Hematopoietic multipotent progenitor cell (in vitro differentiated cells): ENCODE measurements at places on chromosomes 4 and X.

- no peak for DNase-seq
Observed at GRCh38 chrX:38890326-38890725, 89.1 kb downstream of the MID1IP1 start.

DNA sequence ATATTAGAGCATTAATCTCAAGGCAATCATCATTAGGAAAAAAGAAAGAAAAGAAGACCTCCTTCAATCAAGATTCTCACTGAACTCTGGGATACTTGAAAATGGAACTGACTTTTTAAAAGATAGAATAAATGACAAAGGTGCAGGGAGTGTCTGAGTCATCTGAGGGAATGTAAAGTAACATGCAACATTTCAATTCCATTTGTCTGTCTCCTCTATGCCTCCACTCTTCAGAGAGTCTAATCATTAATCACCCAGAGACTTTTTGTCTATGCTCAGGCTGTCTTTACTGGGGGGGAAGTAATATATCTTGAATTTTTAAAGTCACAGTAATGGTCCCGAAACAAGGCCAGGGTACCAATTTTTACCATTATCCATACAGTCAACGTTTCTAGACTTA, 55.0 kb upstream of the PACRGL start:
- no peak for DNase-seq

DNA sequence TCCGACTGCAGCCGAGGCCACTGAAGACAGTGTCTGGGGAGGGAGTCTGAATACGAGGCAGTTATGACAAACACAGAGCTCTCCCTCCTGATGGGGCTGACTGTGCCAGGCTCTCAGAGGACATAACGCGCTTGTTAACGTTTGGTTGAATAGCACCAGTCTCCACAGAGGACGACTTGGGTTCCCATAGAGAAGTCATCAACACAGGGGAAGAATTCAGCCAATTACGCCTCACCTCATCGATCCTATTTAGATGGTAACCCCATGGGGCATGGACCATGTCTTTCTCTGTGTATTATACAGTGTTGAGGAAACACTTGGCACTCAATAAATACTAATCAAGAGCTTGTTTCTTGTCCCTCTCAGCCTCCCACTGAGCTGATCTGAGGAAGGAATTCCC, 642.6 kb upstream of the LCORL start:
- DNase-seq, result no peak

DNA sequence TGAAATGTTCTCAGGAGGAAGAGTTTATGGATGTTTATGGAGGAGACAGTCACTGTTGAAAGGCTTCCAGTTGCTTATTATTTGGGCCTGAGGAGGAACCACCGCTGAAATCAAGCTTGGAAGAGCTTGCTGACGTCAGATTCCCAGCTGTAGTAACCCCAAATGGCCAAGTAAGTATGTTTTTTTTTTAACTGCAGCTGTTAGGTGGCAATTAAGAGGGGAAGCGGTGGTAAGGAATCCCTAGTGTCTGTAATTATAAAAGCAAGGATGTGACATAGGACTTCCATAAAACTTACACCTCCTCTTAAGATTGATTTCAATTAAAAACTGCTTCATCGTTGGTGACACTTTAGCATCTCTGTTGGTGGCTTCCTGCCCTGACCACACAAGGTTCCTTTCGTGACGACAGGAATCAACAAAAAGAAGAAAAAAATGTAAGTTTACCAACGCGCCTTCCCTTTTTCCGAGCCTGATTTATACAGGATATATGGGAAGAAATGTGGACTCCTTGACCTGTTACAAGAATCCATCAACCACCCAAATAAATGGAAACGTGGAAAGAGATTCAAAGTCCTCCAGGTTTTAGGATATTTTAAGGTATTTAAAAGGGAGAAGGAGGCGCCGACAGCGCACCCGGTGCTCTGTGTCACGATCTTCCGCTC, 884 bp downstream of the RELL1 start:
- DNase-seq, result peak; percentile 78

- DNase-seq, result no peak
Observed at GRCh38 chr4:78578674-78579425, 27.3 kb downstream of the ANXA3 start.

- no peak for DNase-seq
Observed at GRCh38 chr4:26583538-26583864, 383 bp upstream of the TBC1D19 start.

DNA sequence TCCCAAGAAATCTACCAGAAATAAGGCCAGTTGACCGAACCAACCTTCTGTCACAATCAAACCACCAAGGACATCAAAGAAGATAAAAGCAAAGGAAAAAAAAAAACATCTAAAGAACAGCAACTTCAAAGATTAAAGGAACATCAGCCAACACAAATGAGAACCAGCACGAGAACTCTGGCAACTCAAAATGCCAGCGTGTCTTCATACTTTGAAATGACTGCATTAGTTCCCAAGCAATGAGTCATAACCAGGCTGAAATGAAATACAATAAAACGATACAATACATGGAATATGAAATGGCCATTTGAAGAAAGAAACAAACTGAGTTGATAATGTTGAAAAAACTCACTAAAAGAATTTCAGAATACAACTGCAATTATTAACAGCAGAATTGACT, 611.6 kb upstream of the GRIA3 start:
- DNase-seq, result no peak

GRCh38 chrX:132415012-132415411, 73.8 kb downstream of the MBNL3 start:
- DNase-seq, result no peak

DNA sequence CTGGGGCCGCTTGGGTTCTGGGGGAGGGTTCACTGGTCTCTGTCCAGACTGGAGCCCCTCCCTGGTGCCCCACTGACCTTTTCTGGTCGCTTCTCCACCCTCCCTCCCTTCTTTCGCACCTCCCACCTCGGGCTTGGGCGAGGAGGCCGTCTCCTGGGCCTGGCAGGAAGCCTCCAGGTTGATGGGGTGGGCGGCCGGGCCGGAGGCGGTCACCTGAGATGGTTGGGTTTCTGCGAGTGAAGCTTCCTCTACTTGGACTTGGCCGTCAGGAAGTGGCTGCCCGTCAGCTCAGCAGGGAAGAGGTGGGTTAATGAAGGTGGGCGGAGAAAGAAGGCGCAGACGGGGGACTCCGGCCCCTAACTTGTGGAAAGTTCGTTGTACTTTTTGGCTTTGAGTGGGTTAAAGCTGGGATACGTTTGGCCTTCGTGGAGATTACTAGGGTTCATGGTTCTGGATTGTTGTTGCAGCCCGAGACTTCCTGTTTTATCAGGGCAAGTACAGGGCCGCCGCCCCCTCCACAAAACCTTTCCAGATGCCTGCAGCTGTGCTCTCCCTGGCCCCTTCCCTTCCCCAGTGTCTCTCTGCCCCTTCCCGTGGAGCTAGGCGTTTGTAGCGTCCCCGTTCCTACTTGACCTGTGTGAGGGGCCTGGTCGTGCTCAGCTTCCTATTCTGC, 1.2 kb downstream of the AKAP17A start:
- no peak for DNase-seq

GRCh38 chr4:168797194-168797593, 212.9 kb downstream of the CBR4 start:
- peak; percentile 21 for DNase-seq

DNA sequence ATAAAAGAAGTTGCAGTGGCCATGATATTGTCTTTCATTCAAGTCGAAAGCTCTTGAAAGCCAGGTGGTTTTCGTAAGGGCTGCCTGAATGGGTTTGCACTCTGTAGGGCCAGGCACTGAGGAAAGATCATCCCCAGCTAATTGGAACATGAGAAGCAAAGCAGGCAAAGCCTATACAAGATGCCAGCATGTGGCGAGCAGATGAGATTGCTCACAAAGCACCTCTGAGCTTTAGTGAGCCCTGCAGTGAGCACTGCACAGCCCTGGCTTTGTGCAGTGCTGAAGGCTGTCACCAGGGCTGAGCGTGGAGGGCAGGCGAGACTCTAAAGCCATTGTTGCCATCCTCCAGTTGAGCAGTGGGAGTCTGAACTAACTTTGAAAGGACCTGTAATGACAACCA, 53.8 kb downstream of the HADH start:
- DNase-seq, result no peak

GRCh38 chr4:52862639-52863161, 583 bp downstream of the RASL11B start:
- no peak for DNase-seq

- no peak for DNase-seq
Observed at GRCh38 chr4:18398661-18399060, 377.1 kb upstream of the LCORL start.

DNA sequence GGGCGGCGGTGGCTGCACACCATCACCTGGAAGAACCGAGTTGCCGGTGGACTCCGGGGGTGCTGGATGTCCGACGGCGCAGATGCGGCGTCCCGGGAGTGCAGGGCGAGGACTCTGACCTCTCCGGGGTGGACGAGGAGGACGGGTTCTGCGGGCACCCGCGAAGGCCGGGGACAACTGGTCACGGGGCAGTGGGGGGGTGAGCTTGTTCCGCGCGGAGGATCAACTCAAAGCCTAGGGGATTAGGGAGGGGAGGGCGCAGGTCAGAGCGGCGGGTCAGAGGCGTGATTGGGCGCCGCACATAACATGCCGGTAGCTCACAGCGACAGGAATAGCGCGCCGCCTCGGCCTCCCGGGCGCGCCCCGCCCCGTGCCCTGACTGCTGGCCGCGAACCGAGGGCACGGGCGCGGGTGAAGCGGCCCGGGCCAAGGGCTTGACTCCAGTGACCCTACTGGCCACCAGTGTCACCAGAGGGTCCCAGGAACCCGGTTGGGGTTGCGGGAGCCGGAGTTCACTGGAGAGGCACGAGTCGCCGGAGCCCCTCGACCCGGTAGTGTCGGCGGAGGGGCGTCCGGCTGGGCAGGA, at the start of gene KLHL34:
KLHL34 (minus strand) TSS at position 179 of the 586 bp plus-strand sequence. CDS start 542 bp downstream, outside the sequence.
- DNase-seq, result no peak

- DNase-seq, result peak; percentile 5
Observed at GRCh38 chr4:1200425-1201035, 28.1 kb upstream of the SPON2 start.
